ENCODE measurements at places on chromosomes 7 and 10.

GRCh38 chr7:156765901-156766656 lies 125.5 kb downstream of the RNF32 start:
- no peak for DNase-seq

GRCh38 chr7:101900103-101900502 lies 82.7 kb downstream of the CUX1 start:
- no peak for DNase-seq

DNA sequence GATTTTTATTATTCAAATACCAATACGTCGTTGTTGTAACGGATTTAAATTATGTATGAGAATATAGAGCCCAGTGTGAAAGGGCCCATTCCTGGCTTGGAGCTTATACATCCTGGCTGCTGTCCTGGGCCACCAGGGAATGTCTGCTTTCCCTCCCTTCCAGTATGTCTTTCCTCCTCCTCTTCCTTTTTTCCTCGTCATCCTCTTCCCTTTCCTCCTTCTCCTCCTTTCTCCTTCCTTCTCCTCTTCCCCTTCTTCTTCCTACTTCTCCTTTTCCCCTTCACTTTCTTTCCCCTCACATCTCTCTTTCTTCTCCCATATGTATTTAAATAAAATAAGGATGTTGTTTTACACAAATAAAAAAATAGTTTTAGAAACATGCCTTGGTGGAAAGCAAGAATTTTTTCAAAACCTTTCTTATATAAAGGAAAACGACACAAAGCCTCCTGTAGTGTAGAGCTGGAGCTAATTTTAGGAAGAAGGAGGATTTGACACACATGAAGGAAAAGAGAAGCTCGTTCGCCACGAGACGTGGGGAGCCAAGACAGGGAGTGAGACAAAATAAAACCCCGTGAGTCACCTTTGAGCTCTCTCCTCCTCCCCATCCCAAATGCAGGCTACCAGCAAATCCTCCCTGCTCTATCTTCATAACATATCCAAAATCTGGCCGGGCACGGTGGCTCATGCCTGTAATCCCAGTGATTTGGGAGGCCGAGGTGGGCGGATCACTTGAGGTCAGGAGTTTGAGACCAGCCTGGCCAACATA lies 301.1 kb upstream of the LYZL1 start:
- no peak for DNase-seq

- no peak for DNase-seq
Observed at GRCh38 chr7:26346611-26347203, 55.0 kb downstream of the SNX10 start.

DNA sequence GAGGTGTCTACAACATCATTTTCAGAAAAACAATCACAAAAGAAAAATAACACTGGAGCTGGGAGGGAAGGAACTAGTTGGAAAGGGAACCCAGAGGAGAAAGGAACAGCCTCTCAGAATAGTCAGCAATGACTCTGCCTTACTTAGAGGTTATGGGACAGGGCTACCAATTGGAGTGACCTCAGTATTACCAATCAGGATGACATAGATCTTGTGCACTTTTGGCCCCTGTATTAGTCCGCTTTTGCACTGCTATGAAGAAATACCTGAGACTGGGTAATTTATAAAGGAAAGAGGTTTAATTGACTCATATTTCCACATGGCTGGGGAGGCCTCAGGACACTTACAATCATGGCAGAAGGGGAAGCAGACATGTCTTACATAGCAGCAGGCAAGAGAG lies 99.7 kb upstream of the SDK1 start:
- DNase-seq, result no peak

DNA sequence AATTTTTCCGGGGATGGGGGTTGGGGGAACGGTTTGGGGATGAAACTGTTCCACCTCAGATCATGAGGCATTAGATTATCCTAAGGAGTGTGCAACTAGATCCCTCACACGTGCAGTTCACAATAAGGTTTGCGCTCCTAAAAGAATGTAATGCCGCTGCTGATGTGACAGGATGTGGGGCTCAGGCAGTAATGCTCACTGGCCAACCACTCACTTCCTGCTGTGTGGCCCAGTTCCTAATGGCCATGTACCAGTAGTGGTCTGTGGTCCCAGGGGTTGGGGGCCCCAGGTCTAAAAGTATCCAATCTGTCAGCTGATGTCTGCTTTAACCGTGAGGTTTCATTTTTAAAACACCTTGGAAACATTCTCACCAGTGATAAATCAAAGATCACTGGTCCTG lies 2.2 kb downstream of the STN1 start:
- no peak for DNase-seq

- DNase-seq, result no peak
Observed at GRCh38 chr10:34815185-34816084, at the start of gene PARD3. Gene PARD3 (minus strand): TSS chr10:34815296. CDS start chr10:34814995, 301 bp downstream.
